Progenitor cell of endocrine pancreas (in vitro differentiated cells): ENCODE measurements at places on chromosomes 3 and 15. TPM values are rescaled to one million over a fixed set of nuclear protein-coding genes. Genes with fewer than 3 reads are reported as not detected.

EOMES gene
- total RNA-seq, result 0.11 TPM in 1 of 2 replicates, not detected in the other

ATP2B2 gene
- 0.07 TPM in 2 replicates for total RNA-seq

PRSS50 gene
- 1.9 TPM in 2 replicates for total RNA-seq

EFCC1 gene
- total RNA-seq, result 0.60 TPM in 2 replicates

IL17RE gene
- total RNA-seq, result 4.9 and 7.0 TPM in 2 replicates

STXBP5L gene
- total RNA-seq, result 8.5 and 11.1 TPM in 2 replicates

THRB gene
- total RNA-seq, result 19.7 and 28.4 TPM in 2 replicates

NAALADL2 gene
- total RNA-seq, result 10.4 TPM in 2 replicates

GRAMD1C gene
- 1.7 and 2.4 TPM in 2 replicates for total RNA-seq

RLBP1 gene
- not detected in 2 replicates for total RNA-seq

GOLGA6L7 gene
- not detected in 2 replicates for total RNA-seq

TMEM202 gene
- total RNA-seq, result not detected in 2 replicates
